ENCODE measurements at places on chromosomes 5 and 9. TPM values are rescaled to one million over a fixed set of nuclear protein-coding genes. Genes with fewer than 3 reads are reported as not detected.

SCGB3A2 gene
- not detected for total RNA-seq

PCDHB14 gene
- 1.1 TPM for total RNA-seq

FAM169A gene
- total RNA-seq: 0.19 TPM

GABRB2 gene
- total RNA-seq: under 0.01 TPM

FBXW11 gene
- 82.6 TPM for total RNA-seq

PCDHB11 gene
- 0.44 TPM for total RNA-seq

FOXD4 gene
- total RNA-seq: 0.06 TPM

CEMIP2 gene
- 60.1 TPM for total RNA-seq

PGM5 gene
- 66.7 TPM for total RNA-seq

LCN6 gene
- not detected for total RNA-seq

OR1Q1 gene
- total RNA-seq: 0.26 TPM

LCN15 gene
- total RNA-seq: not detected

PCDHA8 gene
- not detected for total RNA-seq

FRMD3 gene
- total RNA-seq: 3.9 TPM

RORB gene
- total RNA-seq: 11.6 TPM

TMEM245 gene
- 50.2 TPM for total RNA-seq

C9 gene
- total RNA-seq: 0.25 TPM

ROPN1L gene
- total RNA-seq: 0.31 TPM

ELOVL7 gene
- under 0.01 TPM for total RNA-seq

INSL6 gene
- not detected for total RNA-seq
